Kidney epithelial cell (primary cell): ENCODE measurements at places on chromosomes 6 and 20. TPM values are rescaled to one million over a fixed set of nuclear protein-coding genes. Genes with fewer than 3 reads are reported as not detected.

EYA4 gene
- total RNA-seq, result 0.58 and 1.8 TPM in 2 replicates

CST2 gene
- 2.6 and 7.0 TPM in 2 replicates for total RNA-seq

LST1 gene
- total RNA-seq, result 0.42 TPM in 1 of 2 replicates, not detected in the other

FUCA2 gene
- total RNA-seq, result 64.7 and 71.0 TPM in 2 replicates

ANGPT4 gene
- not detected in 2 replicates for total RNA-seq

HLA-DQA1 gene
- 0.21 TPM in 2 replicates for total RNA-seq

NKX2-4 gene
- not detected in 2 replicates for total RNA-seq

SLC17A2 gene
- not detected in 2 replicates for total RNA-seq

COL19A1 gene
- not detected in 2 replicates for total RNA-seq

TASP1 gene
- 10.6 and 13.3 TPM in 2 replicates for total RNA-seq

AVP gene
- not detected in 2 replicates for total RNA-seq

PLTP gene
- 55.8 and 71.1 TPM in 2 replicates for total RNA-seq

PACSIN1 gene
- 0.04 TPM in 1 of 2 replicates, not detected in the other for total RNA-seq

TMEM244 gene
- not detected in 2 replicates for total RNA-seq

GRM1 gene
- total RNA-seq, result under 0.01 TPM in 1 of 2 replicates, not detected in the other

PTCHD4 gene
- 3.0 and 3.4 TPM in 2 replicates for total RNA-seq

OOEP gene
- total RNA-seq, result 0.41 and 0.50 TPM in 2 replicates

RRBP1 gene
- 97.8 and 98.4 TPM in 2 replicates for total RNA-seq

C6orf89 gene
- total RNA-seq, result 31.4 and 42.5 TPM in 2 replicates
